ENCODE measurements at places on chromosomes 6 and 20. TPM values are rescaled to one million over a fixed set of nuclear protein-coding genes. Genes with fewer than 3 reads are reported as not detected.

PRSS35 gene
- 2.9 TPM for total RNA-seq

STX11 gene
- 0.91 TPM for total RNA-seq

SOX18 gene
- total RNA-seq: not detected

TTLL9 gene
- total RNA-seq: 0.26 TPM

BICRAL gene
- total RNA-seq: 14.1 TPM

CRISP3 gene
- total RNA-seq: not detected

TRPC4AP gene
- total RNA-seq: 88.6 TPM

EPB41L1 gene
- 125 TPM for total RNA-seq

TSPO2 gene
- total RNA-seq: not detected

PAX1 gene
- not detected for total RNA-seq

SLC13A3 gene
- 1.6 TPM for total RNA-seq
